ENCODE measurements at places on chromosomes 3 and 15.

GRCh38 chr15:55253580-55253979 lies 36.0 kb downstream of the RAB27A start:
- DNase-seq, result no peak

GRCh38 chr3:89617706-89618105 lies 510.3 kb downstream of the EPHA3 start:
- DNase-seq, result no peak

DNA sequence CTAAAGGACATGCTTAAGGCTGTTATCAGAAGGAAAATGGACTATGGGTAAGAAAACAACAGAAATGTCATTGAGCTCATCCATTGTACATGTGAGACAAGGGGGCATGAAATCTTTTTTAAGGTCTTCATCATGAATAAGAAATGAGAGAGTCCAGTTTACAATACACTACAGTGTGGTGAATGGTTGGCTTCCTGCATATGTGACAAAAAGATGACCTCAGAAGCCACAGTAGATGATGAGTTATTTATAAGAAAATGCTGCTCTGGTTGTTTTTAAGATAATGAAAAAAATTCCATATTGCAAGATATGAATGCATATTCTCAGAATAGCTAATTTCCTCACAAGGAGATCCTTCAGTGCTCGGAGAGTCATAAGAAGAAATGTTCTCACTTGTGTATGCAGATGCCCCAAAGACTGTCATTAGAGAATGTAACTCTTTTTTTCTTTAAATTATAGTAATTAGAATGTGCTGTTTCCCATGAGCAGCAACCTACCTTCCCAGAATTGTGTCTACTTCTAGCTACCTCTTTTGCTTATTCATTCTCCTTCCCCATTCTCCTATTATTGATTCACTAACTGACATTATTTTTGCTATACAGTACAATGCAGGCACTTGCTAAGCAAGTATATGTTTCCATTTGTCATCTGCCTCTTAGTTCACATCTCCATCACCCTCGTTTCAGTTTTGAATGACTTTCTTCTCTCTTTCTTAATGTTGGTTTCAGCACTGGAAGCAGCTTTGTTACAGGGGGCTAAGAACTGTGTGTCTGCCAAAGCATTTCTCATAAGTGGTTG lies 152.0 kb upstream of the PEX5L start:
- DNase-seq, result no peak

GRCh38 chr3:177421481-177421785 lies 224.2 kb upstream of the TBL1XR1 start:
- no peak for DNase-seq

DNA sequence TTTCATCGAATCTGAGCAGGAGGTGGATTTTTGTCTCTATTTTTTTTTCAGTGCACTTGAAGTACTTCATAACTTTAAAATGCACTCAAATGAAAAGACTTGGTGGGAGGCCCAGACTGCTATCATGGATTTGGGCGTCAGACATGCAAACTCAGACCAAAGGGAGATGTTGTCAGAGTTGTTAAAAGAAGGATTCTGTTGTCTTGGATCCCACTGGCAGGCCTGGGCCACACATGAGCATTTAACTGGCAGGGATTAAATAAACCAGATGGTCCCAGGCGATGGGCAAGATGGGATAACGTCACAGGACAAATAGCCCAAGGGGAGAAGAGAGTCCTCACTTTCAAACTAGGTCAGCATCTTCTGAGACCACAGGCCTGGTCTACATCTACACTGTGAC lies 15.4 kb downstream of the RTP1 start:
- no peak for DNase-seq

DNA sequence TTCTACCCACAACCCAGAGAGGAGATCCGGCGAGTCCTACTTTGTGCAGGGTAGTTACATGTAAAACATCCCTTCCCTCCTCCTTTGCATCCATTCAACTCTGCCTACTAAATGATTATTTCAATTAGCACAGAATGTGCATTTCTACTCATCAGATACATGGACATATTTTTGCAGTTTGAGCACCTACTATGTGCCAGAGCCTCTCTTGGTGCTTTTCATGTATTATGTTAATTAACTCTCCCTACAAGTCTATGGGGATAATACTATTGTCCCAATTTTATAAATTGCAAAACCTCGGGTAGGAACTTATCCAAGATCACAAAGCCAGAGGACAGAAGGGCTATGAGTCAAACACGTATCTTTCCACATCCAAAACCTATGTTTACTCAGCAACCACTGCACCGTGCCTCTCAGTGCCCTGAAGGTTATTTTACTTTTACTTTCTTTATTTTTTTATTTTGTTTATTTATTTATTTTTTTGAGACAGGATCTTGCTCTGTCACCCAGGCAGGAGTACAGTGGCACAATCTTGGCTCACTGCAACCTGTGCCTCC lies 432.8 kb downstream of the MAGI1 start:
- no peak for DNase-seq

GRCh38 chr3:171688002-171688401 lies 122.3 kb downstream of the PLD1 start:
- no peak for DNase-seq

GRCh38 chr3:66639809-66640356 lies 139.1 kb upstream of the LRIG1 start:
- no peak for DNase-seq

- DNase-seq, result no peak
Observed at GRCh38 chr15:79610021-79610420, 177.9 kb downstream of the MINAR1 start.

GRCh38 chr3:42144209-42144608 lies 53.1 kb downstream of the TRAK1 start:
- no peak for DNase-seq
